Activated CD4-positive, alpha-beta T cell treated with anti-CD3 and anti-CD28 coated beads, Interleukin-2, amount 10 ng/mL, durations not matched to agents 7 days and 5 days (primary cell): ENCODE measurements at places on chromosomes 4 and X. TPM values are rescaled to one million over a fixed set of nuclear protein-coding genes. Genes with fewer than 3 reads are reported as not detected.

The JAKMIP1 gene
- total RNA-seq: 9.6 TPM

The SORCS2 gene
- not detected for total RNA-seq

The GPRIN3 gene
- total RNA-seq: 51.1 TPM

- no peak for DNase-seq
Measured at GRCh38 chrX:153387345-153387744, 13.8 kb downstream of the PNMA6E start.

DNA sequence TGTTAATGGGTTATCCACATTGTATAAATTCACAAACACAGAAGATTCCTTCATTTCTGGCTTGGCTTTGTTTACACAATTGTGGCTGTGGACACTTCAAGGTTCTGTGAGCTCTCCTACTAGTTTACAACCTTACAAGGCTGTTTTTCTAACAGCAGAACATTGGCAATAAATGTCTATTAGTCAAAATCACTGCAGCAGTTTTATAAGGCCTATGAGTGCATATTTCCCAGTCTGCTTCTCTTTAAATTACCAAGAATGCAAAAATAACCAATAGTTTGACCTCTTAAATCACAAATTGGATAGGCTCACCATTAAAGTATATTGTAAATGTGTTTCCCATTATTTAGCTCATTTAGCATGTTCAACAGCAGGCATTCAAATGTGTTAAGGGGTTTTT lies 239.2 kb downstream of the DKK2 start:
- no peak for DNase-seq

- DNase-seq: no peak
Measured at GRCh38 chr4:127686658-127687057, 43.5 kb upstream of the SLC25A31 start.

- no peak for DNase-seq
Measured at GRCh38 chr4:137065311-137065710, 467.0 kb downstream of the PCDH18 start.
